ENCODE measurements at places on chromosomes 6 and 20. TPM values are rescaled to one million over a fixed set of nuclear protein-coding genes. Genes with fewer than 3 reads are reported as not detected.

GRCh38 chr6:96499781-96500180 lies 21.8 kb upstream of the UFL1 start:
- DNase-seq = no peak
- H3K4me3 ChIP-seq = no peak overlapping the region
- H3K36me3 ChIP-seq = no peaks in the 10 kb centered on the region
- no peaks in the 10 kb centered on the region for H3K4me1 ChIP-seq
- H3K27me3 ChIP-seq = no peaks in the 10 kb centered on the region
- H3K27ac ChIP-seq = no peak overlapping the region

The CBLN4 gene
- total RNA-seq = not detected

GRCh38 chr6:142887517-142887916 lies 57.5 kb downstream of the HIVEP2 start:
- no peak overlapping the region for H3K27ac ChIP-seq
- peaks cover 36% of the 10 kb centered on the region for H3K4me1 ChIP-seq
- H3K36me3 ChIP-seq = no peaks in the 10 kb centered on the region
- H3K4me3 ChIP-seq = no peak overlapping the region

GRCh38 chr6:53916804-53917463 lies 122.1 kb downstream of the LRRC1 start:
- no peaks in the 10 kb centered on the region for H3K36me3 ChIP-seq
- DNase-seq = no peak
- H3K27ac ChIP-seq = no peak overlapping the region
- no peaks in the 10 kb centered on the region for H3K4me1 ChIP-seq

DNA sequence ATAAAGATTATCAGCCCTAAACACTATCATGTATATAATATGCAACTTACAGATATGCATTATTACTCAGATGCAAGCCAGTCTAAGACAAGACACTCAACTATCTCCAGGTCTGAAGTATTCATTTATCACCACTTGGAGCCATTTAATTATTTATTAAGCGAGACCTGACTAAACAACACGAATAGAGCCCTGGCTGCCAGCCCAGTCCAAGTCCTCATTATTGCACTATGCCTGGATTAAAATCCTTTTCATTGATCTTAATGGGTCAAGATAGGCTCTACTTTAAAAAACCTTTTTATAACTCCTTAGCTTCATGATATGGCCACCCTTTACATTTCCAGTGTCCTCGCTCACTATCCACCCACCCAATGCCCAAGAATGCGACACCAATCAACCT lies 183.1 kb upstream of the MARCKS start:
- no peaks in the 10 kb centered on the region for H3K27me3 ChIP-seq
- no peak overlapping the region for H3K27ac ChIP-seq
- H3K36me3 ChIP-seq = no peaks in the 10 kb centered on the region

The DAAM2 gene
- total RNA-seq = 50.3 TPM

GRCh38 chr6:157157258-157157657 lies 166.1 kb downstream of the TMEM242 start:
- H3K27me3 ChIP-seq = no peaks in the 10 kb centered on the region
- no peak overlapping the region for H3K27ac ChIP-seq
- DNase-seq = no peak
- peaks cover 8% of the 10 kb centered on the region for H3K4me1 ChIP-seq
- no peak overlapping the region for H3K4me3 ChIP-seq

The CENPW gene
- total RNA-seq = 16.1 TPM

GRCh38 chr6:105087571-105088211 lies 92.1 kb downstream of the POPDC3 start:
- no peaks in the 10 kb centered on the region for H3K36me3 ChIP-seq
- peak; percentile 24 for DNase-seq
- no peak overlapping the region for H3K4me3 ChIP-seq
- no peaks in the 10 kb centered on the region for H3K4me1 ChIP-seq

The HAO1 gene
- total RNA-seq = 0.20 TPM

DNA sequence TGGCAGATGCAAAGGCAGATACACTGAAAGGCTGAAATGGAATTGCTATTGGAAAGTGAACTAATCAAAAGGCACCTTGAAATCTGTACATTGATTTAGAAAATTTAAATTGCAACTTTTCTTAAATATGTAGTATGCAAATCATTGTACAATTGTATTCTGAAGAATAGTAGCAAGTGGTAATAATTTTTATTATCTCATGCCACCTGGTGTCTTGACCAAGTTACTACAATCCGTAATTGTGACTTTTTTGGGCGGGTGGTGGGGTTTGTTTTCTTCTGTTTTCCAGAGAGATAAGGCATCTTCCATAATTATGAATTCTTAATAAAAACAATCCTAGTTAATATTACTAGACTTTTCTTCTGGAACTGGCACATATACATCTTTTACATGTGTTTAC lies 12.5 kb upstream of the BCKDHB start:
- no peak overlapping the region for H3K27ac ChIP-seq
- peaks cover 3% of the 10 kb centered on the region for H3K27me3 ChIP-seq
- H3K36me3 ChIP-seq = no peaks in the 10 kb centered on the region
- no peak overlapping the region for H3K4me3 ChIP-seq
- H3K4me1 ChIP-seq = no peaks in the 10 kb centered on the region
- DNase-seq = peak; percentile 12

GRCh38 chr6:170025341-170025911 lies 265.5 kb downstream of the DLL1 start:
- no peak for DNase-seq
- no peak overlapping the region for H3K27ac ChIP-seq
- no peaks in the 10 kb centered on the region for H3K4me1 ChIP-seq

The CCN5 gene
- not detected for total RNA-seq

The SYNGAP1 gene
- 36.1 TPM for total RNA-seq

GRCh38 chr6:132400883-132401617 lies at the start of gene MOXD1:
TSS of gene MOXD1 (minus strand) at chr6:132401475. CDS start at chr6:132401426, 49 bp downstream.
- DNase-seq = no peak
- H3K36me3 ChIP-seq = no peaks in the 10 kb centered on the region
- H3K27me3 ChIP-seq = no peaks in the 10 kb centered on the region
- H3K27ac ChIP-seq = peak within 1 kb of the TSS; percentile 15
- peaks cover 29% of the 10 kb centered on the region for H3K4me1 ChIP-seq

The LGSN gene
- total RNA-seq = 0.25 TPM

- H3K4me1 ChIP-seq = peaks cover 13% of the 10 kb centered on the region
- H3K27me3 ChIP-seq = no peaks in the 10 kb centered on the region
- H3K4me3 ChIP-seq = no peak overlapping the region
- no peaks in the 10 kb centered on the region for H3K36me3 ChIP-seq
- DNase-seq = no peak
Observed at GRCh38 chr6:9623228-9623832, 791.5 kb downstream of the TFAP2A start.

Data from astrocyte (in vitro differentiated cells and primary cell).